Transverse colon (tissue), 4 donors: ENCODE measurements at places on chromosomes 3 and 15.

- H3K27ac ChIP-seq = no peak overlapping the region
- no peak overlapping the region for H3K4me3 ChIP-seq
- DNase-seq = no peak
- peaks cover 4% of the 10 kb centered on the region for H3K4me1 ChIP-seq
- H3K27me3 ChIP-seq = peaks cover 41% of the 10 kb centered on the region
- H3K36me3 ChIP-seq = no peaks in the 10 kb centered on the region
These were observed 2.9 kb downstream of the SCN5A start for GRCh38 chr3:38646630-38647029.

DNA sequence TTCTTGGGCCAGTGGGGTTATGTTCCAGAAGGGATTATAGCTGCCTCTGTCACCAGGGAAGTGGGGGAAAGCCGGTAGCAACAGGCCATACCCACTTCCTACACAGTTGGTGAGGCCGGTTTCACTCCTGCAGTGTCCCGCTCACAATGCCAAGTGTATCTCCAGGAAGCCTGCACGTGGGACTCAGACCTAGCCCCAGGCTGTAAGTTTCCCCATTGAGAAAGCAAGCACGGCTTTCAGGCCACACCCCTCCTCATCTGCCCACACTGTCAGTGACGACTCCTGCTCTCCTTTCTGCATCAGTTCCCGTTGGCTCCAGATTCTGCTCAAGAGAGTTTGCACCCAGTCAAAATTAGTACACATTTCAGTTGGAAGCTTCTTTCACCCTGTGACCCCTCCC is 51.6 kb upstream of the CPOX start:
- no peaks in the 10 kb centered on the region for H3K36me3 ChIP-seq
- H3K4me3 ChIP-seq = no peak overlapping the region
- no peak overlapping the region for H3K27ac ChIP-seq

DNA sequence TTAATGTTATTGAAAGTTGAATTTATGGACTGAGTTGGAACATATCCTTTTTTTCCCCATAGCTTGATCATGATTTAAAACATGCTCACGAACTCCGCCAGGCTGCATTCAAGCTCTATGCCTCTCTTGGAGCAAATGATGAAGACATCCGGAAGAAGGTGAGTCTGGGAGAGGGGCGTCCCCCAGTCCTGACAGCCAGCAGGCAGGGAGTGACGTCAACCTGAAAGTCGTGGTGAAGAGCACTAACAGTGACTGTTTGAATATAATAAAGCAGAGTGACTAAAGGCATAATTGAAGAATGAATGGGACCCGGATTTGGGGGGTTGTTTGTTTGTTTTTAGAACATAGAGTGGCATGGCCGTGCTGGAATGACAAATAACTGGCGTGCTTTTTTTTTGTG is 57.9 kb downstream of the ARMC8 start:
- H3K27ac ChIP-seq = no peak overlapping the region
- H3K27me3 ChIP-seq = no peaks in the 10 kb centered on the region
- no peak for DNase-seq
- no peaks in the 10 kb centered on the region for H3K4me1 ChIP-seq
- no peak overlapping the region for H3K4me3 ChIP-seq
- H3K36me3 ChIP-seq = peaks cover 22% of the 10 kb centered on the region

- no peaks in the 10 kb centered on the region for H3K27me3 ChIP-seq
- H3K4me1 ChIP-seq = no peaks in the 10 kb centered on the region
- H3K4me3 ChIP-seq = no peak overlapping the region
These were observed 92.7 kb upstream of the RARB start for GRCh38 chr3:25335356-25335755.

- H3K36me3 ChIP-seq = no peaks in the 10 kb centered on the region
- H3K4me3 ChIP-seq = no peak overlapping the region
- no peaks in the 10 kb centered on the region for H3K27me3 ChIP-seq
These were observed 774.7 kb upstream of the NECTIN3 start for GRCh38 chr3:110296885-110297284.

GRCh38 chr3:30435861-30436331 is 170.5 kb upstream of the TGFBR2 start:
- H3K36me3 ChIP-seq = no peaks in the 10 kb centered on the region
- H3K27ac ChIP-seq = peak overlapping the region; percentile 81
- H3K4me1 ChIP-seq = peaks cover 10% of the 10 kb centered on the region
- H3K27me3 ChIP-seq = no peaks in the 10 kb centered on the region

DNA sequence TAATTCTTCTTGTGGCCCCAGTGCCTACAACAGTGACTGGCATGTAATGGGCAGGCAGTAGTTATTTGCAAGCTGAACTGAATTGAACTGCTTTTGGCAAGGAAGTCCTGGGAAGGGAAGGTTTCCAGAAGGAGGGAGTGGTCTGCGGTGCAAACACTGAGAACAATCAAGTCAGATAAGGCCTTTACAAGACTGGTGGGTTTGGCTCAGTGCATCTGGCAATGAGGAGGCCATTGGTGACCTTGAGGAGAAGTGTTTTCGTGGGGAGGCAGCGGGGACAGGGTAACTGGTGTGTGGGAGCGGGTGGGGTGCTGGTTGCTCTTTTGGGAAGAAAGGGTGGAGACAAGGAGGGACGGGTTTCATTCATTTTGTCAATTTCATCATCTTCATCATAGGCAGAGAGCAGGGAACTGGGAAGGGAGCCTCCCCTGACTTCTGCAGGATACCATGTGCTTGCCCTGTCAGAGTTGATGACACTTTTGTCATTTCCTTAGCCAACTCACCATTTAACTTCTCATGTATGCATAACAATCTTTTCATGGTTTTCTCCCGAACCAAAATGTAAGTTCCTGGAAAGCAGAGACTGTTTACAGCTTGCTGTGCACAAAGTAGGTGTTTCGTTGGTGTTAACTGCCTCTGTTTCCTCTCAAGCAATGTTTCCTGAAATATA is 8.4 kb upstream of the EHD4 start:
- no peak overlapping the region for H3K4me3 ChIP-seq
- H3K27me3 ChIP-seq = no peaks in the 10 kb centered on the region
- H3K36me3 ChIP-seq = no peaks in the 10 kb centered on the region
- peak overlapping the region; percentile 69 for H3K27ac ChIP-seq
- peak; percentile 52 for DNase-seq

GRCh38 chr15:100521907-100522306 is 6.8 kb downstream of the CERS3 start:
- no peak overlapping the region for H3K4me3 ChIP-seq
- DNase-seq = no peak
- H3K36me3 ChIP-seq = no peaks in the 10 kb centered on the region

DNA sequence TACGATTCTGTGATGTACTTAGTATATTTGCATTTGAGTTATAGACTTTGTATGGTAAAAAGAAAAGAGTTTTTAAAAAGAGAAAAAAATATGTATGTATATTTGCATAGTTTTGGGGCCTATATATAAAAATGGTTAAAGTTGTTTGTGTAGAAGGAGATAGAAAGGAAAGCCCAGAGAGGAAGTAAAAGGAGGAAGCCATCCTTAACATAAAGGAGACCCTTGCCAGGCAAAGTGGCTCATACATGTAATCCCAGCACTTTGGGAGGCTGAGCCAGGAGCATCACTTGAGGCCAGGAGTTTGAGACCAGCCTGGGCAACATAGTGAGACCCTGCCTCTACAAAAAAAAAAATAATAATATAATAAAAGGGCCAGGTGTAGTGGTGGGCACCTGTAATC is 8.4 kb downstream of the SNAP23 start:
- H3K4me1 ChIP-seq = peaks cover 27% of the 10 kb centered on the region
- no peaks in the 10 kb centered on the region for H3K36me3 ChIP-seq
- no peak overlapping the region for H3K4me3 ChIP-seq
- no peak overlapping the region for H3K27ac ChIP-seq

GRCh38 chr3:123660141-123660675 is 75.4 kb upstream of the HACD2 start:
- H3K36me3 ChIP-seq = no peaks in the 10 kb centered on the region
- no peak for DNase-seq
- H3K4me1 ChIP-seq = peaks cover 51% of the 10 kb centered on the region
- H3K27ac ChIP-seq = peak overlapping the region; percentile 83
- H3K27me3 ChIP-seq = no peaks in the 10 kb centered on the region
- no peak overlapping the region for H3K4me3 ChIP-seq

- peaks cover 60% of the 10 kb centered on the region for H3K27me3 ChIP-seq
- peak overlapping the region; percentile 87 for H3K27ac ChIP-seq
- DNase-seq = peak; percentile 61
- no peaks in the 10 kb centered on the region for H3K4me1 ChIP-seq
- no peaks in the 10 kb centered on the region for H3K36me3 ChIP-seq
These were observed 1.1 kb upstream of the EPHA6 start for GRCh38 chr3:96813134-96813819.

- no peaks in the 10 kb centered on the region for H3K36me3 ChIP-seq
- H3K27me3 ChIP-seq = no peaks in the 10 kb centered on the region
These were observed 16.9 kb upstream of the FAM81A start for GRCh38 chr15:59420986-59421618.

- no peak for DNase-seq
- H3K27ac ChIP-seq = no peak overlapping the region
These were observed 20.0 kb upstream of the SNX22 start for GRCh38 chr15:64131547-64131946.

- H3K27ac ChIP-seq = no peak overlapping the region
- H3K27me3 ChIP-seq = no peaks in the 10 kb centered on the region
- no peak for DNase-seq
- peaks cover 9% of the 10 kb centered on the region for H3K4me1 ChIP-seq
These were observed 33.8 kb downstream of the TIGIT start for GRCh38 chr3:114327665-114328064.

GRCh38 chr3:123870033-123870432 is 14.1 kb downstream of the MYLK start:
- H3K4me3 ChIP-seq = no peak overlapping the region
- H3K27me3 ChIP-seq = no peaks in the 10 kb centered on the region
- no peak for DNase-seq
- no peak overlapping the region for H3K27ac ChIP-seq
- no peaks in the 10 kb centered on the region for H3K36me3 ChIP-seq

DNA sequence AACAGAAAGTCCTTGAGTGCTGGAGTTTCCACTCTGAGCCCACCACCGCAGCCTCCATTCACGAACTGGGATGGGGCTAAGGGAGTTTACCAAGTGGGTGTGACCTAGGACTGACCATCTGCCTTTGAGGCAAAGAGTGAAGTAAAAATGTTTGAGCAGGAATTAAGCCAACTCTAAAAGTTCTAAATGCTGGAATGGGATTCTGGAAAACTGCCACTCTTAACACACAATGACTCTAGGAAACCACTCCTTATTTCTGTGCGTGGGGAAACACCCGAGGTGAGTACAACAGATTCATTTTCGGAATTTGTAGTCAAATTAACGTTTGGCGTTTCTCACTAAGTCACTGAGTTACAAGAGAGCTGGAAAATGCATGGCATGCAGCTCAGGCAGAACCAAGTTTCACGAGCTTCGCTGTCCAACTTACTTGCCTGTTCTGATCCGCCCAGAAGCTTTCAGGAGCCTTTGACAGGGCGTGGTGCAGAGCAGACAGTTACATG is 31.6 kb downstream of the ISL2 start:
- H3K4me1 ChIP-seq = peaks cover 35% of the 10 kb centered on the region
- no peak overlapping the region for H3K4me3 ChIP-seq
- H3K27ac ChIP-seq = peak overlapping the region; percentile 61
- peak; percentile 19 for DNase-seq
- peaks cover 6% of the 10 kb centered on the region for H3K36me3 ChIP-seq

DNA sequence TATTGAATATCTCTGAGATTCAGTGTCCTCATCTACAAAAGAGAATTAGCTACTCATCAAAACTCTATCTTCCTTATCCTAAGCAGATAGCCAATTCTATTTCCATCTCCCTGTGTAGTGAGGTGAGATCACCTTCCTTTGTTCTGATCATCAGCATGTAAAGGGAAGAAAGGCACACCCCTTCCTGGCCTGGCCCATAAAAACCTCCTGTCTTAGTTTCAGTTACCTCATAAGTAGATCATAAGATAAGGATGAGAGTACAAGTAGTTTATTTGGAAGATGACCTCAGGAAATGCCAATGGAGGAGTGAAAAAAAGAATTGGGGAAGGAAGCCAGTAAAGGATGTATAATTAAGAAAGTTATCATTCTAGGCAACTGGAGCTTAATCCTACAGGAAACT is 114.5 kb upstream of the GADL1 start:
- no peak overlapping the region for H3K27ac ChIP-seq
- no peak for DNase-seq
- H3K4me1 ChIP-seq = no peaks in the 10 kb centered on the region
- H3K4me3 ChIP-seq = no peak overlapping the region

GRCh38 chr3:159280386-159281191 is 478.7 kb downstream of the MFSD1 start:
- H3K27ac ChIP-seq = no peak overlapping the region
- H3K4me3 ChIP-seq = no peak overlapping the region
- H3K4me1 ChIP-seq = no peaks in the 10 kb centered on the region
- H3K36me3 ChIP-seq = no peaks in the 10 kb centered on the region
- H3K27me3 ChIP-seq = no peaks in the 10 kb centered on the region

GRCh38 chr3:177466074-177466473 is 268.8 kb upstream of the TBL1XR1 start:
- peak overlapping the region; percentile 71 for H3K27ac ChIP-seq
- no peaks in the 10 kb centered on the region for H3K27me3 ChIP-seq
- no peaks in the 10 kb centered on the region for H3K36me3 ChIP-seq
- peaks cover 8% of the 10 kb centered on the region for H3K4me1 ChIP-seq
- no peak overlapping the region for H3K4me3 ChIP-seq

- no peak for DNase-seq
- no peak overlapping the region for H3K4me3 ChIP-seq
- no peaks in the 10 kb centered on the region for H3K4me1 ChIP-seq
- H3K27me3 ChIP-seq = no peaks in the 10 kb centered on the region
- no peak overlapping the region for H3K27ac ChIP-seq
These were observed 61.8 kb upstream of the SEC61A1 start for GRCh38 chr3:127990461-127990860.

- H3K36me3 ChIP-seq = no peaks in the 10 kb centered on the region
- H3K4me1 ChIP-seq = no peaks in the 10 kb centered on the region
- no peak overlapping the region for H3K4me3 ChIP-seq
These were observed 85.8 kb downstream of the SLC49A4 start for GRCh38 chr3:122880624-122881023.

- DNase-seq = no peak
- no peaks in the 10 kb centered on the region for H3K36me3 ChIP-seq
- H3K27me3 ChIP-seq = no peaks in the 10 kb centered on the region
These were observed 156.6 kb upstream of the IL12A start for GRCh38 chr3:159832024-159832423.

DNA sequence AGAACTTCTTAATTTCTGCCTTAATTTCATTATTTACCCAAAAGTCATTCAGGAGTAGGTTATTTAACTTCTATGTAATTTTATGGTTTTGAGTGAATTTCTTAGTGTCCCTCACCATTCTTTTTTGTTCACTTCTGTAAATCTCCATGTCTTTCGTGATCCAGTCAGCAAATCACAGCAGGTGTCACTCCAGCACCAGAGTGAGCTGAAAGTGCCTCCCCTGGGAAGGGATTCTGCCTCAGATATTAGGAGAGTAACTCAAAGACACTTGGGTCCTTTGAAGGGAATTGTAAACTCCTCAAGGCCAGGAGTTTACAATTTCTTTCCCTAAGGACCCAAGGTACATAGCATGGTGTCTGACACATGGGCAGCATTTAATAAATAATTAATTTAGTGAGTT is 207.6 kb upstream of the AZI2 start:
- no peak overlapping the region for H3K4me3 ChIP-seq
- no peaks in the 10 kb centered on the region for H3K27me3 ChIP-seq
- H3K27ac ChIP-seq = no peak overlapping the region
- no peaks in the 10 kb centered on the region for H3K36me3 ChIP-seq
- DNase-seq = no peak
- no peaks in the 10 kb centered on the region for H3K4me1 ChIP-seq
